ENCODE measurements at places on chromosomes 1 and 21. TPM values are rescaled to one million over a fixed set of nuclear protein-coding genes. Genes with fewer than 3 reads are reported as not detected.

DNA sequence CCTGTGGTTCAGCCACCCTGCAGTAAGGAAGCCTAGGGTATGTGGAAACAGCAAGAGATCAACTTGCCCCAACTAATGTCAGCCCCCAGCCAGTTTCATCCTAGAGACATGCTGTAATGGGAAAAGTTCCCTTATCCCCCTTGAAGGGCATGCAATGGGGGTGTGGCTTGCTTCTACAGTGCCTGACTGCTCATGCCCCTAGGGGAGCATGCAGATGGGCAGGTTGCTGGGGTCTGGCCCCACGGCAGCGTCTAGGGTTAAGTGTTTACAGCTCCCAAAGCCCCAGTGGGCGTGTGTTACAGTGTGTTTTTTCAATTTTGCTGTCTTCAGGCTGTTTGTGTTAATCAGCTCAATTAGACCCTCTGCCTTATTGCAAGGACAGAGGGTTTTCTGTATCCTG, 1105.9 kb downstream of the AMY1C start:
- no peak for DNase-seq
- H3K4me3 ChIP-seq = no peak overlapping the region
- H3K27me3 ChIP-seq = no peaks in the 10 kb centered on the region

GRCh38 chr1:115710859-115711624, 57.5 kb downstream of the CASQ2 start:
- no peak overlapping the region for H3K27ac ChIP-seq
- H3K27me3 ChIP-seq = no peaks in the 10 kb centered on the region
- no peaks in the 10 kb centered on the region for H3K4me1 ChIP-seq
- H3K4me3 ChIP-seq = no peak overlapping the region

DNA sequence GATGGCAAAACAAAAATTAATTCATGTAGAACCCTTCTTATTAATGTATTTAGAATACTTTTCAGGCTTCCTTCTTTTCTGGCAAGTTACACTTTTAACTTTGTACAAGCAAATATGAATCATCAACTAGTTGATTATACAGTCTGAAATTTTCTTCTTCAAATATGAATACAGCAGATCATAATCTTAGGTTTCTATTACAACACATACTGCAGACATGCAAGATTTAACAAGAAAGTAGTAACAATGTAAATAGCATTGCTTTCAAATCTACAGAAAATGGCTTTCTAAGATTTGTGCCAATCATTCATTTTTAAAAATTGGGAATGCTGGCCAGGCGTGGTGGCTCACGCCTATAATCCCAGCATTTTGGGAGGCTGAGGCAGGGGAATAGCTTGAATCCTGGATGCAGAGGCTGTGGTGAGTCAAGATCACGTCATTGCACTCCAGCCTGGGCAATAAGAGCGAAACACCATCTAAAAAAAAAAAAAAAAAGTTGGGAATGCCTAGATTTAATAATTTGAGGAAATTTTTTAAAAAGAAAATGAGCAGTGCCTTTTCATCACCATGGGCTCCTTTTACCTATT, 68.4 kb upstream of the DPYD start:
- no peak overlapping the region for H3K4me3 ChIP-seq
- no peaks in the 10 kb centered on the region for H3K27me3 ChIP-seq
- DNase-seq = no peak
- H3K4me1 ChIP-seq = no peaks in the 10 kb centered on the region
- no peak overlapping the region for H3K27ac ChIP-seq
- H3K36me3 ChIP-seq = no peaks in the 10 kb centered on the region

DNA sequence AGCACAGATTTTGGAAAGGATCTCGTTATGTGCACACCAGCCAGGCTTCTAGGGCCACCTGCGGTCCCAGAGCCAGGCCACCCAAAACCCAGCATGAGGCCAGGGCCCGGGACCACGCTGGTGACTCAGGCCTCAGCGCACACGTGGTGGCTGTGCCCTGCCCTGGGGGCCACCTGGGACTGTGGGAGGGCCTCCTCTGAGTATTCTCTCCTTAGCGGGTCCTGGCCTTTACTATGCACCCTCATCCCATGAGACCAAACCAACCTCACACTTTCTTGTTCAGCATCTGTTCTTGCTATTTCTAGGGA, 9.9 kb downstream of the WNT9A start:
- H3K4me3 ChIP-seq = no peak overlapping the region
- no peaks in the 10 kb centered on the region for H3K27me3 ChIP-seq
- H3K27ac ChIP-seq = no peak overlapping the region
- H3K4me1 ChIP-seq = no peaks in the 10 kb centered on the region
- DNase-seq = no peak
- no peaks in the 10 kb centered on the region for H3K36me3 ChIP-seq

GRCh38 chr1:27521336-27521831, 31.4 kb upstream of the WASF2 start:
- H3K4me1 ChIP-seq = peaks cover 60% of the 10 kb centered on the region
- H3K27ac ChIP-seq = peak overlapping the region; percentile 62
- DNase-seq = peak; percentile 32
- H3K4me3 ChIP-seq = peak overlapping the region; percentile 75

Gene OR6K2
- not detected for total RNA-seq

DNA sequence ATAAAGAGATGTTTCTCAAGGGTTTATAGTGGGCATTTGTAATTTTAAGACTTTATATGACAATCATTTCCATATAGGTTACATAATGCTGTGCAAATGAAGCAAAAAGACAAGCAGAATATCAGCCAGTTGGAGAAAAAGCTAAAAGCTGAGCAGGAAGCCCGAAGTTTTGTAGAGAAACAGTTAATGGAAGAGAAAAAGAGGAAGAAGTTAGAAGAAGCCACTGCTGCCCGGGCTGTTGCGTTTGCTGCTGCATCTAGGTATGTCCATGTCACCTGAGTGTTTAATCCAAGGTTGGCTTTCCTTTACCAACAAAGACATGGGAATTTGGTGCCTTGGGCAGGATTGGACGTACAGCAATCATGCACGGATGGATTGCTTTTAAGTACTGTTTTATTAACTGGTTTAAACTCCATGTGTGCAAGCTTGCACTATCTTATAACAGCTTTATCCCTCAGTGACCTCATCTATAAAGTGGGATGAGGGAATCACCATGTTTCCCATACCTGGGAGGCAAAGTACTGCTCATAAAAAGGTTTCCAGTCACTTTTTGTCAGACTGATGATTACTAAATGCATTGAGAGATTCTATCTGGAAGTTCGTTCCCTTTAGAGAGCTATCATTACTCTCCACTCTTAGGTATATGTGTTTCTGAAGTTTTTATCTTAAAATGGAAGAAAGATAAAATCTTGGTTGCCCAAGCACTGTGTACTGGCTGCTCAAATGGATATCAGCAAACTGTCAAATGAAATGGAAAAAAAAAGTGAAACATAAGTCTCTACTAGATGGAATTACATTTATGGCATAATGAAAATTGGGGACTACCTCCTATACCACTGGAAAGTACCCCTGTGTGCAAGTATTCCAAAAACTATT, 55.1 kb downstream of the MACO1 start:
- H3K4me1 ChIP-seq = peaks cover 14% of the 10 kb centered on the region
- H3K27ac ChIP-seq = no peak overlapping the region
- no peak overlapping the region for H3K4me3 ChIP-seq
- H3K36me3 ChIP-seq = peaks cover 35% of the 10 kb centered on the region
- H3K27me3 ChIP-seq = no peaks in the 10 kb centered on the region
- DNase-seq = no peak

DNA sequence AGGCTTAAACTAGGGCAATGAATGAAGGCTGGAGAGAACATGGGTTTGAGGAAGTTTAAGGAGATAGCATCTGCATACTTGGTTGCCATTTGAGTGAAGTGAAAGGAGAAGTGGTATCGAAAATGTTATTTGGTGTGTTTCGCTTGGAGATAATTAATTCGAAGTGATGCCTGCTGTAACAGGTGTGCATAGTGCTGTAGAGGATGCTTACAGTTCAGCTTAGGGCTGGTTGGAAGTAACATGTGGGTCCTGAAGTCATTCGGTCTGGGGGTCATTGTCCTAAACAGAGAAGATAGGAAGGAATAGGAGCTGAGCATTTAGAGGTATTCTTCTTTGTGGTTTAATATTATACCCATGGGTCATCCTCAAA, 301 bp upstream of the NUDT17 start:
- peaks cover 11% of the 10 kb centered on the region for H3K4me1 ChIP-seq
- H3K27me3 ChIP-seq = no peaks in the 10 kb centered on the region
- DNase-seq = no peak
- H3K4me3 ChIP-seq = peak overlapping the region; percentile 77
- peaks cover 27% of the 10 kb centered on the region for H3K36me3 ChIP-seq
- peak overlapping the region; percentile 63 for H3K27ac ChIP-seq

- DNase-seq = no peak
- H3K27ac ChIP-seq = no peak overlapping the region
- H3K27me3 ChIP-seq = no peaks in the 10 kb centered on the region
- no peak overlapping the region for H3K4me3 ChIP-seq
- no peaks in the 10 kb centered on the region for H3K4me1 ChIP-seq
Observed at GRCh38 chr1:233480198-233480597, 133.7 kb upstream of the KCNK1 start.

GRCh38 chr1:44817771-44818495, 9.6 kb downstream of the BTBD19 start:
- peak; percentile 27 for DNase-seq
- H3K36me3 ChIP-seq = no peaks in the 10 kb centered on the region
- H3K4me3 ChIP-seq = no peak overlapping the region
- peaks cover 49% of the 10 kb centered on the region for H3K4me1 ChIP-seq
- no peak overlapping the region for H3K27ac ChIP-seq

Gene C1orf210
- total RNA-seq = not detected

Gene ERG
- not detected for total RNA-seq

DNA sequence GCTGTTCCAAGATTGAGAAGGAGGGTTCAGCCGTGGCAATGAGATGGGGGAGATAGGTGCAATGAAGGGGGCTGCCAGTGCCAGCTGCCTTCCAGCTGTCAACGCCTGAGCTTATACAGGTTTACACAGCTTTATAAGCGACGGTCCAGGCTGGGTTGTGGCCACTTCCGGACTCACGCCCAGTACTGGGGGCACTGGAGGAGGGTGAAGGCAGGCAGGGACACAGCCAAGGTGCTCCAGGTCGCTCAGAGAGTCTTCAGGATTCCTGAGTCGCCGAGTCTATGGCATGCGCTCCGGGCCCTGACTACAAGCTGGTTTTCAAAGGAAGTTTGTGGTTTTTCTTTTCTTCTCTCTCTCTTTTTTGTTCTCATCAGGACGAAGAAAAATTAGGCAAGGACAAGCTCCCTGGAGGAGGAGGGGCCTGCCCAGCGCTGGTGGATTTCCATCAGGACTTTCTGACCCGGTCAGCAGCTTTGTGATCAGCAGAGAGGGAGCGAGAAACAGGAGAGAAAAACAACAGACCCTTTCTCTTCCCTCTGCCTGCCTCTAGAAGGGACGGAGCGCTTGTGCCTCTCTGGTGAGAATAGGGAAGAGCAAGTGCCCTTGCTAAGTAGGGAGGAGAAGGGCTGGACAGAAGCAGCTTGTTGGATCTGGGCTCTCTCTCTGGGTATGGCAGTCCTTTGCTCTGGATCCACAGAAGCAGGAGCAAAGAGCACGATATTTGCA, at the start of gene MINDY1:
TSS of gene MINDY1 (minus strand) at position 576 of the 726 bp plus-strand sequence. CDS start 4,285 bp downstream, outside the sequence.
- peaks cover 85% of the 10 kb centered on the region for H3K4me1 ChIP-seq
- H3K36me3 ChIP-seq = peaks cover 2% of the 10 kb centered on the region
- H3K27ac ChIP-seq = peak within 1 kb of the TSS; percentile 88
- peak; percentile 34 for DNase-seq
